Ovary (tissue), 10 donors: ENCODE measurements at places on chromosomes 5 and 9. TPM values are rescaled to one million over a fixed set of nuclear protein-coding genes. Genes with fewer than 3 reads are reported as not detected.

DNA sequence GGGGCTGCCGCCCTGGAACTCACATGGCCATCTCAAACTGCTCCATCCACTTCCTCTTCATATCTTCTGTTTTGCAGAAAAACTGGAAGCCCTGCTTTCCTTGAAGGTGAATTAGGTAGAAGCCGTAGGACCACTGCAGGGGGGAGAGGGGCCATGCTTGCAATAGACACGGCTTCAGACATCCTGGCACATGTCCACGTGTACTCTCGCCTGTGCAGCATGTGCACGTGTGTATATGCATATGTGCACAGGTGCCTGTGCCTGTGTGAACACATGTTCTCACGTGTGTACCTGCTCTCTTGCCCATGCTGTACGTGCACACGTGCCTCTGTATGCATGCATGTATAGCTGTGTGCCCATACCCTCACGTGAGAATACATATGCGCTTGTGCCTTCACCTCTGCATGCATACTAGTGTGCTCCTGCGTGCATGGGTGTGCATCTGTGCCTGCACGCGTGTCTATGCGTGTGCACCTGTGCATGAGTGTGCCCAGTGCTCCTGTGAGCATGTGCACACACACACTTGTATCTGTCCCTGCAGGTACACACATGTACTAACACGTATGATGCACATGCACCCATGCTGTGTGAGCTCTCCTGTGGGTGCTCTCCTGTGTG, 47.7 kb upstream of the SARDH start:
- no peak for DNase-seq

Gene DIPK1B
- 23.4 TPM for total RNA-seq

Gene BTNL9
- total RNA-seq = 46.4 TPM

Gene CYLC2
- total RNA-seq = not detected

- DNase-seq = no peak
Observed at GRCh38 chr9:115088860-115089259, 29.1 kb downstream of the TNC start.

- no peak for DNase-seq
Observed at GRCh38 chr5:138649775-138650174, 74.6 kb upstream of the HSPA9 start.

- DNase-seq = peak; percentile 48
Observed at GRCh38 chr9:93059011-93059714, 662 bp downstream of the SUSD3 start.

DNA sequence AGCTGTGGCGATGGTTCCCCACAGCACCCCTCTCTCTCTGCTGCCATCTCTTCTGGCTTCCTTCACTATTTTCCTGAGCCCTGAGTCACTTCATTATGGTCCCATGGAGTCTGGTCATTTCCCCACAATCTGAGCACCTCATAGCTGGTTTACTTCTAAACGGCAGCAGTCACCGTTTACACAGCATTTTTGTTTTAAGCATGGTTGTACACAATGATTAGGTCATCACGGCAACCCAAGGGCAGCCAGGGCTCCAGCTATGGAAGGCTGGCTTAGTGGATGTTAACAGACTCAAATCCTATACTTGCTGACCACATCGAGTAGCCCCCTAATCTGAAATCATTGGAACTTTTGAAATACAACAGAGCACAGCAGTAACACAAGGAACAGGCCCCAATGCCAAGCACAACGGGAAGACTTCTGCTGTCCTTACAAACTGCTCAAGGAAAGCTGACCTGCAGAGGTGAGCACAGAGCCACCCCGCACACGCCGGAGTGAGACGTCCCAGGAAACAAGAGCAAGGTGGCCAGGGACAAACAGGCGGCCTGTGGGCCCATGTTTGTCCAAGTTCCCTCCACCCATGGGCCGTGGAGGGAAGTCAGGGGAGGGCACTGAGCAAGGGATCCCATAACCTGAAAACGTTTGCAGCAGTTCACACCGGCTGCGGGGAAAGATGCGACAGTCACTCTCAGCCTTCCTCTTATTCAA, 22.9 kb downstream of the CAMSAP1 start:
- DNase-seq = no peak

DNA sequence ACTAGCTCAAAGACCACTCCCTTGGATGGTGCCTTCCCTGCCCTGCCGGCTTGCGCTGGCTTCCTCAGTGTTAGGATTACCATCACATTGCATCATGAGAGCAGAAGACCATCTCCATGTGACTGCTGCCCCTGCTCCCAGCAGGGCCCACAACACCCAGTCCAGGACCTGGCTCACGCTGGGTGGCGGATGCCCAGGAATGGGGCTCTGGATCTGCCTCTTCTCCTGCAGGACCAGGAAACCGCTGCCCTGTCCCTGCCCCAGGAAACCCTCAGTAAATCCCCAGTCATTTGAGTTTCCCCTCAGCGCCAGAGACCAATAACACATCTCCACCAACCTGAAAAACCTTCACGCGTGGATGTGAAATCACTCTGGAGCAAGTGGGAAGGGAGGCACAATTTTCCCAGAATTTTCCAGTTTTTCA, 3.3 kb upstream of the RNF44 start:
- DNase-seq = no peak

DNA sequence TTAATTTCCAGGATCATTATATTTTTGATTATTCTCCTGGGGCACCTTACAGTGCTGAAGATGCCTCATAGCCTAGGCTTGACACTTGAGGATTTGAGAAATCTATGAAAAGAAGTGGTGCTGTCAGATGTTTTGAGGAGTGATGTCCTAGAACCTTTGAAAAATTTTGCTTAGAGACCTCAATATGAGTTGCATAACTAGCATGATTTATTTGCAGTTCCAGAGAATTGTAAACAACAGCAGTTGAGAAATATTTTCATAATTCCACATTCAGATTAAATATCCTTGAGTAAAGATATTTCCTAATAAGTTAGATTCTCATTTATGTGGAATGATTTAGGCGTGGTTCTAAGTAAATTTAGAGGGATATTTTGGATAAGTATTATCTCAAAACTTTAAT, 225.8 kb downstream of the ADAMTSL1 start:
- no peak for DNase-seq

DNA sequence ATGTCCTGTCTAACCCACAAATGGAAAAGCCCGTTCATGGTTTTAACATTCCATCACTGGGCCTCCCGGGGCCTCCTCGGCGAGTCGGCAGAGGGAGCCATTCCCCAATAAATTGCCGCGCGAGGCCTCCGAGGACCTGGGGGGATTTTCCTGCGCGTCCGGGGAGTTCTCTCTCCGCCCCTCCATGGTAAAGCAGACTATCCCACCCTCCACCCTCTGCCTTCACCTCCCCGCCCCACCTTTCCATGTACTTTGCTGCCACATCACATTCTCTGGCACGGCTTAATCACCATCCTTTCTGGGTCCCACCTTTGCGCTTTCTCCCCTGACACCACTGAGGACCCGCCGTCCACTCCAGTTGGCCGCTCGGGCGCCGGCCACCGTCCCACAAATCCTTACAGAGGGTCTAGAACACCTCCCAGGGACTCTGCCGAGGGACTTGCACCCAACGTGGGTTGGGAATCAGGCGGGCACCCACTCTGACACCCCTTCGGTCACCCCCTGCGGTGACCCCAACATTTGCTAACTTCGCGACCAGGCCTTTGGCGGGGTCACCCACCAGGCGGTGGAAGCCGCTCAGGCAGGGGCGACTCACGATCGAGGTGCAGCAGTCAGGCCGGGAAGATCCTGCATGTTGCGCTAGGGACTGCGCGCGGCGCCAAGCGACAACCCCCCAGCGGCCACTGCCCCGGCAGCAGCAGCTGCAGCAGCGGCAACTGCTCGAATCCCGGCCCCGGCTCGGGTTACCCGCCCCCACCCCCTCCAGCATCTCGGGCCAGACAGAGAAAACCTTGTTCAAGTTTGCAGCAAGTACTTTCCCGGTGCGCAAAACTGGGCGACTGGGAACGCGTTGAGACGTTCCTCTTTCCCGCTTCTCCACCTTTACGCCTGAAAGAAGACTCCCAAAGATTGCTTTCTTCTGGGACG, at the start of gene MEGF10:
Gene MEGF10, plus strand, starts transcription at position 778 of the 927 bp plus-strand sequence. CDS start 40,513 bp downstream, outside the sequence.
- no peak for DNase-seq

Gene FGF18
- total RNA-seq = 1.3 TPM

Gene PCDHA3
- total RNA-seq = 1.4 TPM

Gene CAMK2A
- total RNA-seq = 0.35 TPM

- DNase-seq = no peak
Observed at GRCh38 chr9:4700091-4700490, 20.7 kb downstream of the CDC37L1 start.

Gene ARL15
- 19.0 TPM for total RNA-seq

DNA sequence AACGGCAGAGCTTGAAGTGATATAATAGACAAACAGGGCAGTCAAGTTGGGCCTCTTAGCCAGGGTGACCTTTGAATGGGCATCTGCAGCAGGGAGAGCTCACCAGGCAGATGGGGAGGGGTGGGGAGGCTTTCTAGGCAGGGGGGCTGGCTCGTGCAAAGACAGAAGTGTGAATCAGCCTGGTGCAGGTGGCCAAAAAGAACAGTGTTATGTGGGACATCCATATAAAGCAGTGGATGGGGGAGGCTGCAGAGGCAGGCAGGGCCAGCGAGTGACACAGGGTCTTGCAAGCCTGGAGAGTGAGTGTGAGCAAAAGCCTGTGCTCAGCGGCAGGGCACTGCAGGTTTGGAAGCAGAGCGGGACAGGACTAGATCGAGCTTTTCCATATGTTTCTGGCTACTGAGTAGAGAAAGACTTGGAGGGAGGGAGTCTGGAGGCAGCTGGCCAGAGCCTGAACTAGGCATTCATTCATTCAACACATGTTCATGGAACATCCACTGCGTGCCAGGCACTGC, 14.2 kb upstream of the TTLL11 start:
- no peak for DNase-seq

DNA sequence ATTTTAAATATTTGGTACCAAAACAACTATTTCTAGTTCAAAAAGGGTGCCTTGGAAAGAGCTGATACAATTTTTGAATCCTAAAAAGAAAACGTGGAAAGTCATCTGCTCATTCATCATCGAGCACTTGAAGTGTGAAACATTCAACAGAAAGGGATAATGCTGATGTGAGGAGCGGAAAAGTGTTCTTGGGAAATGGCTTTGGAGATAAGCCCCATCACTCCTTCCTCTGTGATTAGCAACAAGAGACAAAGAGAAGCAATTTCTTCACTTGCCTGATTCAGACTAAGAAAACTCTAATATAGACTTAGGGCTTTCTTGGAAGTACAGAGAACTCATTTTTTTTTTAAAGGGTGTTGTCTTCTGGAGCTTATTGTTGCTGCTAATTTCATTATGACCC, 74.9 kb downstream of the C9orf152 start:
- DNase-seq = no peak

GRCh38 chr9:91391412-91391811, 29.7 kb upstream of the AUH start:
- DNase-seq = no peak

- DNase-seq = no peak
Observed at GRCh38 chr9:136961279-136962065, 9.4 kb downstream of the LCN12 start.

GRCh38 chr5:74477761-74478160, 162.8 kb downstream of the ENC1 start:
- DNase-seq = no peak

DNA sequence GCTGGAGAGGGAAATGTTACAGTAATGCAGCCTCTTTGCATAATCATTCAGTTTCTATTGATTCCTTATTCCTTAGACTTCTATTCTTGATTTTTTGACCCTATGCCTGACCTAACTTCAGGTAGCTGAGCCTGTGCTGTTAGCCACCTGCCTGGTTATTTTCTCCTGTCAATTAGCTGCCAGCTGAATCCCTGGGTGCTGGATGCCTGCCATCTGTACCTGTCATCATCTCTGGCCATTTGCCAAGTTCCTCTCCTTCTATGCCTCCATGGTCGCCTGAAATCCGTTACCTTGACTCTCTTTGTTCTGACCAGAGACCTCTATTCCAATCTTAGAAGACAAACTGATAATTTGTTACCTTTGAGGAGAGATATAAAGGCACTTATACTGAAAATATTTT, 178.3 kb downstream of the CAVIN4 start:
- DNase-seq = no peak

GRCh38 chr9:137150617-137151457, 11.9 kb downstream of the GRIN1 start:
- DNase-seq = no peak

Gene GRM6
- total RNA-seq = not detected

DNA sequence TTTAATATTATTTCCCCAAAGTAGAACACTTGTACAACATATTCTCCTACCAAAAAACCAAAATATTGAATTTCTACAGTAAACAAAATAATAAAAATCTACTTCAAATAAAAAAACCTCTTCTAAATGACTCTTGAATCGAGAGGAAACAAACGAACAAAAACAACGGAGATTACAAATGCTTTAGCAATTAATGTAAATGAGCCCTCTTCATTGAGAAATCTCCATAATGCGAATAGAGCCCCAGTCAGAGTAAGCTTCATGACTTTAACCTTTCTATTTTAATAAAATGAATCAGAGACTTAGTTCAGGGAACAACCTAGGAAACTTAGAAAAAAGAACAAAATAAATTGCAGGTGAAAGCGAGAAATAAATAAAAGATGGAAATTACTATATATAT, 129.3 kb upstream of the SEMA6A start:
- no peak for DNase-seq
